ENCODE measurements at places on chromosomes 12 and 14. TPM values are rescaled to one million over a fixed set of nuclear protein-coding genes. Genes with fewer than 3 reads are reported as not detected.

LRTM2 gene
- total RNA-seq: not detected

RGS6 gene
- total RNA-seq: 1.6 TPM

DHRS7 gene
- 60.6 TPM for total RNA-seq

DNA sequence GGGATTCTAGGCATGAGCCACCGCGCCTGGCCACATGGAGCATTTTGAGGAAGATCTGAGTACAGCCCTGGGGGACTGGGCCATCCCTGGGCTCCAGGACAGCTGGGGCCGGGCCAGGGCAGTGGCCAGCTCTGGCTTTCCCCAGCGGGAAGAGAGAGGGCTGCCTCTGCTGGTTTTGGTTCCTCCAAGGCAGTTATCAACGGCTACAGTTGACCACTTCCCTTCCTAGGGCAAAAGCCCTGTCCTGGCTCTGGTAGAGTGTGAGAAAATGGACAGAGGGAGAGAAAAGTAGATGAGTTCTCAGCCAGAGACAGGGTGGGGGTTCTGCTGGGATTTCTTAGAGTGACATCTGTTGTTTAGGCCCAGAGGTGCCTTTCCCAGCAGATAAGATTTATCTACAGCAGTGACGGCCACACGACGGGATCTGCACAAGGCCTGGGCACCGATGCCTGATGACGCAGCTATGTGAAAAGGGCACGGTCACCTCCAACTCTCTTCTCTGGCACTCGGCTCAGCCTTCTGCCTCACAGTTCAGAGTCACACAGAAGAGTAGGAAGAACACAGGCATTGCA, 5.5 kb upstream of the HVCN1 start:
- no peak for ATAC-seq
- no peak overlapping the region for H3K4me3 ChIP-seq
- no peaks in the 10 kb centered on the region for H3K27me3 ChIP-seq

- peak overlapping the region; percentile 37 for H3K27ac ChIP-seq
- ATAC-seq: no peak
- peaks cover 10% of the 10 kb centered on the region for H3K4me1 ChIP-seq
- H3K36me3 ChIP-seq: no peaks in the 10 kb centered on the region
- H3K4me3 ChIP-seq: peak overlapping the region; percentile 62
Measured at GRCh38 chr14:61578745-61579144, 116.6 kb upstream of the HIF1A start.

CISTR gene
- not detected for total RNA-seq

DNA sequence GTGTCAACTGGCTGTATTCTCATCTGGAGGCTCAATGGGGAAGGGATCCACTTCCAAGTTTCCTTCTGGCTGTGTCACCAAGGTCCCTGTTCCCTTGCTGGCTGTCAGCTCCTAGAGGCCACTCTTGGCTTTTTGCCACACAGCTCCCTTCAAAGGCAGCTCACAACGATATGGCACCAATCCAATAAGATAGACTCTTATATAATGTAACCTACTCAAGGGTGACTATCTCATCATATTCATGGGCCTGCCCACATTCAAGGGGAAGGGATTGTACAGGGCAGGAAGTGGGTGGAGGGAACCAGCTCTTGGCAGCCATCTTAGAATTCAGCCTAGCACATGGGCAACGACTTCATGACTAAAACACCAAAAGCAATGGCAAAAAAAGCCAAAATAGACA, 98.7 kb upstream of the PLXNC1 start:
- peaks cover 3% of the 10 kb centered on the region for H3K27me3 ChIP-seq
- H3K36me3 ChIP-seq: no peaks in the 10 kb centered on the region
- no peaks in the 10 kb centered on the region for H3K4me1 ChIP-seq
- H3K4me3 ChIP-seq: no peak overlapping the region

DNA sequence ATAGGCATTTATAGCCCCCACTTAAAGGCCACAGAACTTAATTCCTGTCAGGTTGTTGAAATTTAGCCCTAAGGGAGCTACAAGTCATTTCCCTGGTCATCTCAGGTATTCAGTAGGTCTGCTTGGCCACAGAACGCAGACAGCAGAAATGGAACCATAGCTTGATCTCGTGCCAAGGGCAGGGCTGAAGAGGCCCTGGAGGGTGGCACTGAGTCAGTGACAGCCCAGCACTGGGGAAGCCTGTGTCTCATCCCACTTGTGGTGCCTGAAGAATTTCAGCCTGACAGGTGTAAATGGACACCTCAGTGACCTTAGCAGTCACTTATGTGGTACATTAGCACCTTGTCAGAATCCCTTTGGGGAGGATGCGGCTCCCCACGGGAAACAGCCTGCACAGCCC, 6.6 kb downstream of the PRKAB1 start:
- H3K27me3 ChIP-seq: no peaks in the 10 kb centered on the region
- peaks cover 37% of the 10 kb centered on the region for H3K4me1 ChIP-seq

PLCZ1 gene
- not detected for total RNA-seq

DNA sequence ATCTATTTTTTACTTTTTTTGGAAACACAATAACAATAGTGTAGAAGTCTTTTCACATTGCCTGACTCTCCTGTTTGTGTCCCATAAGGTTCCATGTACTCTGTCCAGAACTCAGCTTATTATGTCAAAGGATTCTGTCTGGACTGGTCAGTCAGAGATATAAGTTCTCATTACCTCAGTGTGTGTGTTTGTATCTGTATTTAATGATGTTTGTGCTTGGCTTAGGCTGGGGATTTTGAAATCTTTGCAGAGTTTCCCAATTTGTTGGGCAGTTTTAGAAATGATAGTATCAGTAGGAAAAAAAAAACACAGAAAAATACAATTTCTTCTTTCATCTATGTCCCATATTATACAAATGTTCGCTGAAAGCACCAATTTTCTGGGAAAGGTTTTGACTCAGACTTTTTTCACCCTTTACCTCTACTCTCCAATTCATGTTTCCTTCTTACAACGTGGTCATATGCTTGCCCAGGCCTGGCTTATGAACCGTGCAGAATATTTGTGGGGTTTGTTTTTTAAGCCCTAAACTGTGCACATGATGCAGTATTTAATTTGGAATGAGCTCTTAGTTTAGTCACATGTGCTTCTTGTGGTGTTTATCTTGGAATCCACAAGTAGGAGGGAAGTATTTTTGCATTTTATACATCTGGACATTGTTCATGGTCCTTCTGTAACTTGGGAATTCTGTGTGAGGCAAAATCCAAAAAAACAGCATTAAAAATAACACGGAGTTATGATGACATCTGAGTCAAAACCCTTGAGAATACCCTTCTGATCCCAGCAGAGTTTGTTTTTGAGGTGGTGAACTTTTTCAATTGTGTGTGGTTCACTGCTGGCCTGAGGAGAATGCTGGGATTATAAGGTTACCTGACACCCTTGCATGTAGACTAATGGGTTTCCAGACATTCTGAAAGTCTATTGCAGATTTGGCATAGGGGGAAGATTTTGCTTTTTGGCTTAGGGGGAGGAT, 121.2 kb downstream of the RAD51B start:
- H3K4me3 ChIP-seq: no peak overlapping the region
- H3K27ac ChIP-seq: no peak overlapping the region
- H3K4me1 ChIP-seq: no peaks in the 10 kb centered on the region
- H3K27me3 ChIP-seq: no peaks in the 10 kb centered on the region
- no peaks in the 10 kb centered on the region for H3K36me3 ChIP-seq
- no peak for ATAC-seq

GRCh38 chr14:103319422-103319821, 14.6 kb upstream of the EIF5 start:
- H3K4me1 ChIP-seq: no peaks in the 10 kb centered on the region
- no peak overlapping the region for H3K4me3 ChIP-seq
- ATAC-seq: peak; percentile 12
- no peaks in the 10 kb centered on the region for H3K36me3 ChIP-seq

SIRT4 gene
- 4.1 TPM for total RNA-seq

- no peak for ATAC-seq
- no peaks in the 10 kb centered on the region for H3K36me3 ChIP-seq
- no peaks in the 10 kb centered on the region for H3K4me1 ChIP-seq
- H3K4me3 ChIP-seq: no peak overlapping the region
- no peak overlapping the region for H3K27ac ChIP-seq
Measured at GRCh38 chr12:27999521-27999920, 27.0 kb upstream of the PTHLH start.

BCAT1 gene
- total RNA-seq: 68.8 TPM

PROX2 gene
- total RNA-seq: 0.71 TPM

TMED10 gene
- 142 TPM for total RNA-seq

KLRC4 gene
- total RNA-seq: not detected

DNA sequence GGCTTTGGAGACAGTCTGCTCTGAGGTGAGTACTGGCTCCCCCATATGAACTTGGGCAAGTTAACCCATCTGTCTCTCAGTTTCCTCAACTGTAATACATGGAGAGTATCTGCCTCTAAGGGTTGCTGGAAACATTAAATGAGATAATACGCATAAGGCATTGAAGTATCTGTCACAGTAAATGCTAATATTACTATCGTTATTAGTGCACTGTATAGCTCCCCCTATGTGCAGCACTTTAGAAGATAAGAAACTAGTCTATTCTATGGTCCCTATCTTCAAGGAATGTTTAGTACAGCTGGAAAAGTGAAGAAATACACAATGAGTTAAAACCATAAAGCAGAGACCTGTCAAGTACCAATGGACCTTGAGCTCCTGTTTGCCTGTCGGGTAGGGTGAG, 51.7 kb upstream of the CFL2 start:
- peaks cover 97% of the 10 kb centered on the region for H3K36me3 ChIP-seq
- ATAC-seq: no peak
- H3K27me3 ChIP-seq: no peaks in the 10 kb centered on the region

KCNH3 gene
- total RNA-seq: 1.1 TPM

CD163L1 gene
- not detected for total RNA-seq

RD3L gene
- not detected for total RNA-seq

DDIT3 gene
- total RNA-seq: 14.2 TPM

- H3K36me3 ChIP-seq: no peaks in the 10 kb centered on the region
- ATAC-seq: no peak
- no peaks in the 10 kb centered on the region for H3K27me3 ChIP-seq
- H3K4me3 ChIP-seq: no peak overlapping the region
Measured at GRCh38 chr14:25803386-25804018, 753.6 kb upstream of the STXBP6 start.

GRCh38 chr14:56774503-56774902, 35.8 kb downstream of the OTX2 start:
- peaks cover 9% of the 10 kb centered on the region for H3K27me3 ChIP-seq
- no peak for ATAC-seq
- H3K4me3 ChIP-seq: no peak overlapping the region
- H3K27ac ChIP-seq: no peak overlapping the region

FAM181A gene
- not detected for total RNA-seq

GRCh38 chr14:76257111-76257803, 105.5 kb downstream of the GPATCH2L start:
- H3K4me3 ChIP-seq: no peak overlapping the region
- no peaks in the 10 kb centered on the region for H3K36me3 ChIP-seq
- H3K27ac ChIP-seq: no peak overlapping the region
- ATAC-seq: no peak

ITGB7 gene
- total RNA-seq: 187 TPM

DNA sequence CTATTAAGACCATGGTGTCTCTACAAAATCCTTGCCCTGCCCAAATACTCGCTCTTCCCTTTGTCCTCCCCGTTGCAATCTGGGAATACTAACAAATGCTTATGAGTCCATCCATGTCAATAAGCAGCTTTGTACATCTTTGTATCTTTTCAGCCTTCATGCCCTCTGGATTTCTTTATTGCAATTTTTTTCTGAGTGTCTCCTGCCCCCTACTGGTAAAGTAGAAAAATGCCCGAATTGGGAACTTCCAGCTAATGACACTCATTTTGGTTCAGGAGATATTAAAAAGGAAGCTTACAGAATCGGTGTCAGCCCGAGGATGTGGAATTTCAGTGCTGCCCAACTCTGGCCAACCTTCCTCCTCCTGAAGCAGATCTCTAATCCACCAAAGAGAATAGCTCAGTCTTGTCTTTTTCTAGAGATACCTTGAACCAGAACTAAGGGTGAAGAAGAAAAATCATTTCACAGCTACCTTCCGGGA, 46.0 kb downstream of the SH2B3 start:
- H3K4me3 ChIP-seq: no peak overlapping the region
- no peaks in the 10 kb centered on the region for H3K27me3 ChIP-seq
- H3K36me3 ChIP-seq: peaks cover 82% of the 10 kb centered on the region
- H3K4me1 ChIP-seq: peaks cover 22% of the 10 kb centered on the region

- H3K36me3 ChIP-seq: no peaks in the 10 kb centered on the region
- peak overlapping the region; percentile 83 for H3K27ac ChIP-seq
- no peaks in the 10 kb centered on the region for H3K27me3 ChIP-seq
- H3K4me3 ChIP-seq: peak overlapping the region; percentile 85
Measured at GRCh38 chr12:105329926-105330282, 587 bp upstream of the C12orf75 start.

LRRC43 gene
- not detected for total RNA-seq

SHMT2 gene
- total RNA-seq: 320 TPM

AP1G2 gene
- total RNA-seq: 199 TPM

FAM222A gene
- 0.63 TPM for total RNA-seq

All from activated T-helper 17 cell treated with anti-CD3 and anti-CD28 coated beads, Interleukin-2, amount 50 U/mL, for 72 hours (primary cell).